ENCODE measurements at places on chromosomes 4 and X.

DNA sequence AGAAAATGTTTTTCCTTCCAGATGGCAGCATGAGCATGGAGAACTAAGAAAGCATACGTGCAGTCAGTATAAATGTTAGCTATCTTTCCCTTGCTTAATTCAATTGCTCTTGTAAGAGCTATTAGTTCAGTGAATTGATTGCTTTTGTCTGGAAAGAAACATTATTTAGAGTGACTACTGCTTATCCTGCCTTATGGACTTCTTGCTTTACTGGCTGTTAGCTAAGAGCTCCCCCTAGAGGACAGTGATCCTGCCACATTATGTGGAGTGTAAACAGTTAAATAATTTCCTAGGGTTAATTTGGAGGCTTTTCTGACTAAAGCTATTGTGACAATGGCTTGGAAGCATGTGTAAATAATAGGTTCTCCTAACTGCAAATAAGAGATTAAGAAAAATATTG lies 1402.4 kb downstream of the FAM133A start:
- no peak for DNase-seq

GRCh38 chr4:17356926-17357325 lies 155.0 kb downstream of the QDPR start:
- no peak for DNase-seq

DNA sequence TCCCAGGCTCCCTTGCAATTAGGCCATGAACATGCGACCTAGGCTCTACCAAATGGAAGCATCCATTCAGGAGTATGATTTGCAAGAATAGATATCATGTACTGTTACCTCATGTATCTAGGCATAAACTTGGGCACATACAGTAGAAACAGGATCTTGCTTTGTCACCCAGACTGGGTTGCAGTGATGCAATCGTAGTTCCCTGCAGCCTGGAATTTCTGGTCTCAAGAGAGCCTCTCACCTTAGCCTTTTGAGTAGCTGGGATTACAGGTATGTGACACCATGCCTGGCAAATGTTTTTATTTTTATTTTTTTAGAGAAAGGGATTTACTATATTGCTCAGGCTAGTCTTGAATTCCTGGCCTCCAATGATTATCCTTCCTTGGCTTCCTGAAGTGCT lies 994.2 kb downstream of the ADGRL3 start:
- no peak for DNase-seq

- no peak for DNase-seq
Observed at GRCh38 chr4:5101571-5101970, 50.3 kb downstream of the STK32B start.

- DNase-seq: no peak
Observed at GRCh38 chr4:137367620-137368019, 164.7 kb downstream of the PCDH18 start.

- DNase-seq: no peak
Observed at GRCh38 chr4:122604146-122604545, 16.7 kb downstream of the IL21 start.

DNA sequence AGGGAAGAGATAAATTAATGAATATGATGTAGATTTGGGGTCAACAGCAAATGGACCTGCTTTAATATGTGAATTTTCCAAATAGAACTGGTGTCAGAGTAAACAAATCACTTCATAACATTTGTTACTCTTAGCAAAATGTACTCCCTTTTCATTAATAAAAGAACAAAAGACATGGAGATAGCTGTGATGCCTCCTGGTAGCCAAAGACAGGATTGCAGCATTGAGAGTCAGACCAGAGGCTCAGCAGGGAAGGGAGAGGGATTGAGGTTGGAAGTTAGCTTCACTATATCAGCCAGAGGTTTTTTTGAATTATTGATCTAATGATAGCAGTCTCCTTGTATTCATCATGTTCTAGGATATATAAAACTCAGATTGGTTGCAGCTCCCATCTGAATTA lies 17.4 kb upstream of the RAB40A start:
- DNase-seq: no peak

- no peak for DNase-seq
Observed at GRCh38 chr4:90215286-90215685, 88.1 kb downstream of the CCSER1 start.
